ENCODE measurements at places on chromosomes 5 and 9. TPM values are rescaled to one million over a fixed set of nuclear protein-coding genes. Genes with fewer than 3 reads are reported as not detected.

- H3K4me3 ChIP-seq: peak overlapping the region; percentile 11
- peak; percentile 68 for DNase-seq
- no peaks in the 10 kb centered on the region for H3K27me3 ChIP-seq
- no peak overlapping the region for H3K27ac ChIP-seq
- no peaks in the 10 kb centered on the region for H3K36me3 ChIP-seq
Measured at GRCh38 chr5:74576941-74577456, 63.5 kb downstream of the ENC1 start.

- H3K27ac ChIP-seq: peak within 1 kb of the TSS; percentile 96
- DNase-seq: peak; percentile 91
- peaks cover 15% of the 10 kb centered on the region for H3K4me1 ChIP-seq
- H3K36me3 ChIP-seq: no peaks in the 10 kb centered on the region
- H3K27me3 ChIP-seq: no peaks in the 10 kb centered on the region
- H3K4me3 ChIP-seq: peak within 1 kb of the TSS; percentile 83
Measured at GRCh38 chr5:157858527-157859226, at the start of gene CLINT1. TSS of gene CLINT1 (minus strand) at chr5:157859145. CDS start at chr5:157858970, 175 bp downstream.

DNA sequence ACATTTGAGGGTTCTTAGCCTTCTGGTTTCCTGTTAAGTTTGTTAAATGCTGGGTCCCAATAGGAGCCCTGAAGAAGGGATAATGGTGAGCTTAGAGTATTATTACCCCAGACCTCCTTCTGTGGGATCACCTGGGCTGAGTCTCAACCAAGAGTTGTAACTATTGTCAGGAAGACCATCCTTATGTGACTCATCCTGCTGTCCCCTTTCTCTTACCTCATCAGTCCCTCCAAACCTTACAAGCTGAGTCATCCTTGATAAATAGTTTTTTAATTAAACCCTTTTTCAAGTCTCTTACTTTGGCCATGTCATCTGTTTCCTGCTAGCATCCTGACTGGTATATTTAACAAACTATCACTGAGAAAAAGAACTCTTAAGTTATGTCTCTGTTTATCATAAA is 502.8 kb downstream of the LRRC70 start:
- H3K36me3 ChIP-seq: no peaks in the 10 kb centered on the region
- DNase-seq: no peak
- no peaks in the 10 kb centered on the region for H3K4me1 ChIP-seq
- H3K4me3 ChIP-seq: no peak overlapping the region
- H3K27ac ChIP-seq: no peak overlapping the region

- no peak overlapping the region for H3K4me3 ChIP-seq
- DNase-seq: no peak
- H3K36me3 ChIP-seq: no peaks in the 10 kb centered on the region
- no peaks in the 10 kb centered on the region for H3K27me3 ChIP-seq
Measured at GRCh38 chr5:163342306-163342705, 95.1 kb upstream of the CCNG1 start.

DNA sequence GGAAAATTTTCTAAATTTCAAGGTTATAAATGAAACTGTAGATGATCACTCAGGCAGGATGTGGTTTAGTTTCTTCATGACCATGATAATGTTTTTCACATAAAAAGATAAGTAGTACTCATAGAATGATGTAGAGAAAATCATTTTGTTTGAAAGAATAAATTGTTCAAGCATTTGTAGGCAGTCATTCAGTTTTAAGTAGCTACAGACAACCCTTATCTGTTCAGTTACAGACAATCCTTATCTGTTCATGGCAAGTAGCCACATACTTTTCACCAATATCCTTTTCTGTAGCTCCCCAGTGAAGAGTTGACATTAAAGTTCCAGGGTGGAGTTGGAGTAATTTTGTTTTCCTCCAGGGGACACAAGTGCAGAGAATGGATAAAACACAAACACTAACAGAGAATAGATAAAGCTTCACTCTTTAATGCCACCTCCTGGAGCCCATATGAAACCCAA is 278.1 kb upstream of the TNC start:
- no peaks in the 10 kb centered on the region for H3K4me1 ChIP-seq
- H3K4me3 ChIP-seq: no peak overlapping the region
- no peaks in the 10 kb centered on the region for H3K27me3 ChIP-seq

- no peak overlapping the region for H3K27ac ChIP-seq
- H3K4me3 ChIP-seq: no peak overlapping the region
- DNase-seq: no peak
- H3K27me3 ChIP-seq: no peaks in the 10 kb centered on the region
Measured at GRCh38 chr5:111227226-111227782, 3.1 kb downstream of the CAMK4 start.

DNA sequence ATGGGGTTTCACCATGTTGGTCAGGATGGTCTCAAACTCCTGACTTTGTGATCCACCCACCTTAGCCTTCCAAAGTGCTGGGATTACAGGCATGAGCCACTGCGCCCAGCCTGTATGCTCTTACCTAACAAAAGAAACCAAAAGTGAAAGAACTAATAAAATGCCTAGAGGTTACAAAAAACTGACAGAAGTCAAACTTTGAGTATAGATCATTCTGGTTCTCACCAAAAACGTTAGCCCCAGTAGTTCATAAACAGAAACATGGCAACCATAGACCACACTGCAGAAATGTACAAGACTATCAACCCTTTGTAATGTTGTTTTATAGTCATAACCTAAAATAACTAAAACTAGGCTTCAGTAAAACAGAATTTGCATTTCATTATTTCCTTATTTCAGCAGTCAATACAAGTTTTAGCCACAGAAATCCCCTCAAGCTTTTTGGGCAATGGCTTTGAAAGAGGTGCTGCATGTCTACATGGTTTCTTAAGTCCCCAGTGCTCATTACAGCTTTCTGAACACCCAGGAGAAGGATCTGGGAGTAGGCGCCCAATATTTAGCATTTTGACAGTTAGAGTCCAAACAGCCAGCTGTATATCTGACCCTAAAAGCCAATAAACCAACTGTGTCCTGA is 72.5 kb downstream of the EPB41L4A start:
- DNase-seq: no peak
- H3K4me1 ChIP-seq: no peaks in the 10 kb centered on the region
- no peak overlapping the region for H3K27ac ChIP-seq

DNA sequence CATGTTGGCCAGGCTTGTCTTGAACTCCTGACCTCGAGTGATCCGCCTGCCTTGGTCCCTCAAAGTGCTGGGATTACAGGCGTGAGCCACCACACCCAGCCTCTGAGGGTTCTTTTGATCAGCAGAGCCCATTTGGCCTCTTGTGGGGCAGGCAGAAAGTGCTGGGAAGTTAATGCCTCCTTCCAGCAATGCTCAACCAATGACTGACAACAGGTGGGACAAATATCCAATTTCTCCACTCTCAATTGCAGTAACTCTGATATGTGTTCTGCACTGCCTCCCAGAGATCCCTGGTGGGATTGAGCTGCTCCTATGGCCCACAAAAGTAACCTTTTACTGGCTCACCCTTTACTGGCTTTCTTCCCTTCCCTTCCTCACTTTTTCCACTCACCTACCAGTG is 79.9 kb upstream of the APC start:
- H3K27me3 ChIP-seq: no peaks in the 10 kb centered on the region
- H3K27ac ChIP-seq: no peak overlapping the region
- no peaks in the 10 kb centered on the region for H3K4me1 ChIP-seq
- no peak for DNase-seq
- H3K36me3 ChIP-seq: no peaks in the 10 kb centered on the region
- H3K4me3 ChIP-seq: no peak overlapping the region

DNA sequence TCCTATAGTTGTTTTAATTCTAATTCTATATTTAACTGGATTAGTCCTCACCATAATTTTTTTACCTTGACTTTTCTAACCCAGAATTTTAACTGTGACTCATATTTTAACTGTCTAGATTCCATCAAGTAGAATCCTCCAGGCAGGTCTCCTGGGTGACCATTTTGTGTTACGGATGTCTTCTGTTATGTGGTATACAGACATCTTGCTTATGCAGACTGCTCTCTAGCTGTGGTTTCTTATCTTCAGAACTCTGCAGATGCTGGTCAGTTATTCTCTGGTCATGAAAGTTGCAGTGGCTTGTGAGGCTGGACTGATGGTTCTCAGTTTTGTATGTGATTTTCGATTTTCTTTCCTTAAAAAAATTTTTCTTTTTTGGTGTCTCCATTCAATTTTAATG is 139.4 kb downstream of the ATG10 start:
- H3K27me3 ChIP-seq: no peaks in the 10 kb centered on the region
- no peak overlapping the region for H3K4me3 ChIP-seq
- H3K36me3 ChIP-seq: no peaks in the 10 kb centered on the region

DNA sequence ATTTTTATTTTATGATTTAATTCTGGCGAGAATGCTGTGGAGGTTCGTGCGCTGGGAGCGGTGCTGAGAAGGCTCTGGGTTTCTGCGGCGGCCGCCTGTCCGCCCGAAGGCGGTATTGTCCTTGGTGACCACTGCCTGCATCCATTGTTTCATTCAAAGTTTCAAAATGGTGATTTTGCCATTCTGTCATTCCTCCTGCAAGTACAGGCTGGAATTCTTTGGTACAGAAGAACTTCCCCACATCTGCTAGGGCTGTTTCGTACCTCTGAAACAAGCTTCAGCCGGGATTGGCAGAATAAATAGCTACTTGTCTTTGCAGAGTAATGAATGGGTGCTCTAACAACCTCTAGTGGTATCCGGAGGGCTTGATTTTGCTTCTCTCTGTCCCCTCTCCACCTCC is 112.6 kb upstream of the CACNA1B start:
- H3K27ac ChIP-seq: no peak overlapping the region
- no peak overlapping the region for H3K4me3 ChIP-seq
- no peaks in the 10 kb centered on the region for H3K4me1 ChIP-seq
- H3K27me3 ChIP-seq: no peaks in the 10 kb centered on the region

- DNase-seq: no peak
- no peaks in the 10 kb centered on the region for H3K4me1 ChIP-seq
- no peak overlapping the region for H3K4me3 ChIP-seq
- H3K36me3 ChIP-seq: no peaks in the 10 kb centered on the region
- H3K27me3 ChIP-seq: no peaks in the 10 kb centered on the region
- H3K27ac ChIP-seq: no peak overlapping the region
Measured at GRCh38 chr9:70747261-70747718, 332.8 kb upstream of the KLF9 start.

GRCh38 chr5:57834829-57835608 is 352.4 kb upstream of the ACTBL2 start:
- no peak overlapping the region for H3K27ac ChIP-seq
- H3K4me3 ChIP-seq: no peak overlapping the region
- no peaks in the 10 kb centered on the region for H3K4me1 ChIP-seq
- no peak for DNase-seq

GRCh38 chr9:72473474-72474261 is 47.7 kb upstream of the TMC1 start:
- H3K36me3 ChIP-seq: no peaks in the 10 kb centered on the region
- H3K27me3 ChIP-seq: no peaks in the 10 kb centered on the region
- no peak for DNase-seq
- H3K27ac ChIP-seq: no peak overlapping the region
- peaks cover 3% of the 10 kb centered on the region for H3K4me1 ChIP-seq
- H3K4me3 ChIP-seq: no peak overlapping the region

- H3K4me1 ChIP-seq: no peaks in the 10 kb centered on the region
- no peak overlapping the region for H3K4me3 ChIP-seq
Measured at GRCh38 chr5:10838038-10838437, 77.0 kb upstream of the DAP start.

DNA sequence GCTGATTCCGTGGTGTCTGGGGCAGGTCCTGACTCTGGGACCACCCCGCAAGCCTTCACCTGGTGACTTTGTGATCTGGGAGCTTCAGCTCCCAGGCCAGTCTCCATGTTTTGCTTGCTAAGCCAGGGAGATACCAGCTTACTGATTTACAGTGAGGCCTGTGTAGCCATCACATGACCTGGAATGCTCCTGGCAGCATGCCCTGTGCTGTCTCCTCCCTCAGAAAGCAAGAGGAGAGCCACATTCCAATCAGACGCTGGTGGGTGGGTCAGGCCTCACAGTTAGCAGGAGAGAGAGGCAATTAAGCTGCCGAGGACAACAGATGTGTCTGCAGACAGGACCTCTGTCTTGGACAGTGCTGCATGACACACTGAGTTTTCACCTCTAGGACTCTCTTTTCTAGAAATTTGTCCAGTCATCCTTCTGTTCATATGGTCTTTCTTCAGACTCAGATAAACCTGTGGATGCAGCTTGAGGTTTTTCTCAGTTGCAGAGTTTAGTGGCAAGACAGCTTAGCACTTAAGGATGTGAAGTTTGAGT is 24.4 kb upstream of the GRPEL2 start:
- peak overlapping the region; percentile 86 for H3K27ac ChIP-seq
- peak; percentile 97 for DNase-seq
- H3K4me3 ChIP-seq: no peak overlapping the region
- peaks cover 23% of the 10 kb centered on the region for H3K4me1 ChIP-seq

GRCh38 chr5:1008451-1009358 is at the start of gene NKD2:
TSS of gene NKD2 (plus strand) at chr5:1008802. CDS start at chr5:1009058, 256 bp downstream.
- no peak for DNase-seq
- H3K4me3 ChIP-seq: peak within 1 kb of the TSS; percentile 50
- H3K36me3 ChIP-seq: no peaks in the 10 kb centered on the region
- H3K27ac ChIP-seq: no peak within 1 kb of the TSS

CENPK gene
- total RNA-seq: 3.5 TPM
